ENCODE measurements at places on chromosomes 1 and 21.

GRCh38 chr1:197577580-197577979 lies 197.7 kb downstream of the DENND1B start:
- DNase-seq = no peak

DNA sequence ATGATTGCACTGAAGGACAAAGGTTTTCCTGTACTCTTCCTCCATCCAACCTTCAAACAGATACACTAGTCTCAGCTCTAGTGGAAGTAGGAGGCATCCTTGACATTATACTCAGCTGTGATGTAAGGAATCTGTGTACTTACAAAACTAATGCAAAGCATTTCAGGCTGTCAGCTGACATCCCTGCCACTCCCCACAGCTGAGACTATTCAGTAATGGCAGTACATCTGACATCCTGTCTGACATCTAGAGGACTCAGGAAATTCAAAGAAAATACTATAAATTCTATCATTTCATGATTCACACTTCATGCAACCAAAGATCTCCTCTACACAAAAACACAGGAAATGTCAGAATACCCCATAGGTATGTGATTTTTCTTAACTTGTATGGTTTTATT lies 325.8 kb downstream of the SMYD3 start:
- no peak for DNase-seq

DNA sequence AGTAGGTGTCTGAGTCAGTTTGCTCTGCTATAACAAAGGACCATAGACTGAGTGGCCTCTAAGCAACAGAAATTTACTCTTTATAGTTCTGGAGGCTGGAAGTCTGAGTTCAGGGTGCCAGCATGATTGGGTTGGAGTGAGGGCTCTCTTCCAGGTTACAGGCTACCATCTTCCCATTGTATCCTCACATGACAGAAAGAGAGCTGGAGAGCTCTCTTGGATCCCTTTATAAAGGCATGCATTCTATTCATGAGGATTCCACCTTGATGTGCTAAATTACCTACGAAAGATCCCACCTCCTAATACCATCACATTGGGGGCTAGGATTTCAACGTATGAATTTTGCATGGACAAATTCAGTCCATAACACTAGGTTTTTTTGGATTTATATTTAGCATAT lies 79.6 kb downstream of the LTN1 start:
- DNase-seq = no peak

DNA sequence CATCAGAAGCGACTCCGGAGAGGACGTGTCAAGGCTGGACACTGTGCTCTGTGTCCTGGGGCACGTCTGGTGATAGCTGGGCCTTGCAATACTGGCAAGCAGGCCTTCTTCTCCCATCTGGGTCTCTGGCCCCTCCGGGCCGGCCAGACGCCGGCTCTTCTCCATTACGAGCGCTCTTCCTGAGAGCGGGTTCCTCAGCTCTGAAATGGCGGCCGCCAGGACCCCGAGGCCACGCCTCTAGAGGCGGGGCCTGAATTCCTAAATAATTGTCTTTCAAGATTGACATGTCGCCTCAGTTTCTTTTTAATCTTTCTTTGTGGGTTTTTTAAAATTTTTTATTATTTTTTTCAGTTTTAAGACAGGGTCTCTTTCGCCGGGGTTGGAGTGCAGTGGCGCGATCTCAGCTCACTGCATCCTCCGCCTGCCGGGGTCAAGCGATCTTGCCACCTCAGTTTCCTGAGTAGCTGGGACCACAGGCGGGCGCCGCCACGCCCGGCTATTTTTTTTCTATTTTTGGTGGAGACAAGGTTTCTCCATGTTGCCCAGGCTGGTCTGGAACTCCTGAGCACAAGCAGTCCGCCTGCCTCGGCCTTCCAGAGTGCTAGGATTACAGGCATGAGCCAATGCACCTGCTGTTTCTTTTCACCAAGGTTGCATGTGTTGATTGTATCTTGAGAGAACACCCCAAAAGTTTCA lies 9.2 kb downstream of the RNF2 start:
- DNase-seq = no peak

- DNase-seq = no peak
These were observed 34.3 kb downstream of the PCNX2 start for GRCh38 chr1:233261206-233261605.

- DNase-seq = no peak
These were observed 93.9 kb upstream of the ADGRL2 start for GRCh38 chr1:81706650-81707435.

GRCh38 chr1:218250492-218250891 lies 34.6 kb upstream of the RRP15 start:
- no peak for DNase-seq

GRCh38 chr1:112743174-112744008 lies 28.3 kb upstream of the PPM1J start:
- DNase-seq = no peak

- no peak for DNase-seq
These were observed 25.5 kb downstream of the CDC14A start for GRCh38 chr1:100377590-100378361.

- DNase-seq = no peak
These were observed 25.0 kb downstream of the LRRC8C start for GRCh38 chr1:89657886-89658285.

DNA sequence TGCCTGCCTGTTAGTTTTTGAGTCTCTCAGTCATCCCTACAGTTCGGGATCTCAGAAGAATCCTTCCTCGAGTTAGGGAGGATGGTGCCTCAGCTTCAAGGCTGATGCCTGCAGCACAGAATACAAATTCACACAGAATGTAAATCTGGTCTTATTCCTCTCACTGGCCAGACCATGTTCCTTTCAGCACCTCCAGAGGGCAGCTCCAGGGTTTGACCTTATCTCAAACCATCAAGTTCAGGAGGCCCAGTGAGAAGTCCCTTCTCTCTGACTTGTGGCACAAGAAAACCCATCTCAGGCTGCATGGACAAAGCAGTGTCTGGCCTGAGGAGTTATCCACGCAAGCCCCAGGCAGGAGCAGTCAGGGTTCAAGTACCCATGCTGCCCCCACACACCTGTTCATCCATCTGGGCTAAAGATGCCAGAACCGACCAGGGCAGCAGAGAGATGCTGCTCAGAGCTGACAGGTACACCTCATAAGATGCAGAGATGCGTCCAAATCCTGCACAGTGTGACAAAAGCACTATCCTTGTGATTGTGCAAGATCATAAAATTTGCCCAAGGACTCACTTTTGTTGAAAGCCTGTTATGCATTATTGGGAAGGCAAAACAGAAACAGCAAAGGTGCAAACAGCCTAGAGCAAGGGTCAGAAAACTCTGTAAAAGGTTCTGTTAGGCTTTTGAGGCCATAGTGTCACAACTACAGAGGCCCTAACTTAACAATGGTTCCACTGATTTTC lies 49.8 kb downstream of the BCAR3 start:
- no peak for DNase-seq

- no peak for DNase-seq
These were observed 1467.0 kb upstream of the B3GALT2 start for GRCh38 chr1:194653385-194653784.

GRCh38 chr1:170495006-170495405 lies 37.0 kb upstream of the GORAB start:
- no peak for DNase-seq

- no peak for DNase-seq
These were observed 14.3 kb upstream of the LRRC53 start for GRCh38 chr1:74526708-74527107.

- DNase-seq = peak; percentile 13
These were observed 10.9 kb downstream of the MORC3 start for GRCh38 chr21:36330904-36331303.

DNA sequence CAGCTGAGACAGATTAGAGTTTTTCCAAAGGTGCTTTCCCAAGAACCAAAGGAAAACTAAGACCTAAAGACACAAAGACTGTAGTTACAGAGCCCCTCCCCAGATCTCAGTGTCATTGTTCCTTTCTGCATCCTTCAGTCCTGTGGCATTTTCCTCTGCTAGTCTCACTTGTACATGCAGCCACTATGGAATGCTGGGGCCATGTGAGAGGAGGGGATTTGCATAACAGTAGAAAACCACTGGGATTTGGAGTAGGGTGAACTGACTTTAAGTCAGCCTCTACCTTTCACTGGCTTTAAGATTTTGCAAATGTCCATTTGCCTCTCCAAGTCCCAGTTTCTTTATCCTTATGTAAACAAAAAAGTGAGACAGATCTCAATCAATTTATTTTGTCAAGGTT lies 119.4 kb upstream of the F3 start:
- no peak for DNase-seq

GRCh38 chr1:47013293-47013692 lies 10.2 kb upstream of the CYP4X1 start:
- no peak for DNase-seq

DNA sequence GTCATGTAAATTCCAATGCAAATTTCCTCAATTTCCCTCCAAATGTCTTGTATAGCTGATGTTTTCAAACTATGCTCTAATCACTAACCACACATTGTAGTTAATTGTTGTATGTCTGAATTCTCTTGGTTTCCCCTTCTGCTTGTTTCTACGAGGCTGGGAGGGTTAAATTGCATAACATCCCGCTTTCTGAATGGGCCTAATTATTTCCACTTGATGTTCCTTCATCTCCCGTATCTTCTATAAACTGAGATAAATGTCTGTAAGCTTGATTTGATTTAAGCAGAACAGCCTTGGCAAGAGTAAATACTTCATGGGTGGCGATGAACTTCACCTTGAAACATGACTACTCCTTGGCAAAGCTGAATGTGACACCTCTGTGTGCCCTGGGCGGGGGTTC lies 72.2 kb downstream of the SERINC2 start:
- no peak for DNase-seq

DNA sequence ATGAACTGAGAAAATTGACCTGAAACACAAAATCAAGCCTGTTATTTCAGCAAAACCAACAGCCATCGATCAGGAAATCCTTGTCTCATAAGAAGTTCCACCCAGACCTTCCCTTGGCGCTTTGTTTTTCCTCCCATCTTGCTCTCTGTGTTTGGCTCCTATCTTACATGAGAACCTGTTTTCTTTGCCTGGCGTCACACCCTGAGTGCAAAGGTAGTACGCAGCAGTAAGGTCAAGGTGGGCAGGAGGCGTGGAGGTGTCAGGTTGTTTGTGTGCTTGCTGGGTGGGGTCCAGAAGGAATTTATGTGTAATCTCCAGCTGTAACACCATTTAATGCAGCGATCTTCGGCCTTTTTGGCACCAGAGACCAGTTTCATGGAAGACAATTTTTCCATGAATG lies 50.5 kb downstream of the C1orf21 start:
- no peak for DNase-seq

DNA sequence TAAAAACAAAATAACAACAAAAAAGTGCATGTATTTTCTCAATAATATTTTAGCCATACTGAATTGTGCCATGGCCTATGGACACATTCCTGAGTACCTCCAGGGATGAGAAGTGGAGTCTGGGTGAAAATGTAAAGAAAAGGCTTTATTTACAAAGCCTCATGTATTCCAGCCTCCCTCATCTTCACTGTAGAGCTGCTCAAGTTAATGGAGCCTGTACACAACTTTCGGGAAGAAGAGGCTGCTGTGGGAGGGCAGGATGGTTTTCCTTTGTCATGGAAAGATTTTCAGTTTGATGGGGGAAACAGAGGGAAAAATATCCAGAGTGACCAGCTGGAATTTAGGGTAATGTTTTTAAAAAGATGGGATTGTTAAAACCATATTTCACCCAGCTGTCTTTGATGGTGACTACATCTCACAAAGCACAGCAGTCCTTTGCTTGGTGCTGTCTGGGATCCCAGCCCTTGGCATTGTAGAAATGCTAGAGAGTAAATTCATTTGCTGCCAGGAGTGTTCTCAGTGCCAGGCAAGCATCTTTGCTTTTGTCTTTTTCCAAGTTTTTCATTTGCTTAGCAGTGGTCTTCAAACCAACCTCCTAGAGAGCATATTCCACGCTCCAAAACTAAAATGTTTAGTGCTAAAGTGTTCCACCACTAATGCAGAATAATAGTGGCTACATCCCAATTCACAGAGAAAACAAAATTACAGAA lies 54.9 kb downstream of the DPT start:
- DNase-seq = no peak

- DNase-seq = no peak
These were observed 27.0 kb upstream of the ZFP69B start for GRCh38 chr1:40423264-40423642.

- DNase-seq = no peak
These were observed 69.0 kb downstream of the DHRS3 start for GRCh38 chr1:12548973-12549459.

GRCh38 chr21:26946744-26947446 lies 20.0 kb downstream of the ADAMTS5 start:
- DNase-seq = no peak

DNA sequence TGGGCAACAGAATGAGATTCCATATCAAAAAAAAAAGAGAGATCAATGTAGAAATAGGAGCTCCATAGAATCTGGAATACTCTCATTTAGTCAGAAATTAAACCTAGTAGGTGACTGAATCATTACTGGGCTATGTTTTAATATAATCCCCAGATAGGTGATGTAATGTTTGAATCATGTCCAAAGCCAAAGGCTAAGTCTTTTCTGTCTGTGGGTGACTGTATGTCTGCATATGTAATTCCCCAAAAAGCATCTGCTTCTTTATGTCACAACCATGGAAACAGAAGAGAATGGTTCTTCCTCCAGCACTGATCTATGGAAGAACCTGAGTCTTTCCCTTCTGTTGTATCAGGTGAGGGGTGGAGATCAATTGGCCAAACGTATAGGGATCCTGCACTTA lies 5.8 kb downstream of the LAMC2 start:
- no peak for DNase-seq

- DNase-seq = no peak
These were observed 671.7 kb upstream of the PTBP2 start for GRCh38 chr1:96049759-96050409.

DNA sequence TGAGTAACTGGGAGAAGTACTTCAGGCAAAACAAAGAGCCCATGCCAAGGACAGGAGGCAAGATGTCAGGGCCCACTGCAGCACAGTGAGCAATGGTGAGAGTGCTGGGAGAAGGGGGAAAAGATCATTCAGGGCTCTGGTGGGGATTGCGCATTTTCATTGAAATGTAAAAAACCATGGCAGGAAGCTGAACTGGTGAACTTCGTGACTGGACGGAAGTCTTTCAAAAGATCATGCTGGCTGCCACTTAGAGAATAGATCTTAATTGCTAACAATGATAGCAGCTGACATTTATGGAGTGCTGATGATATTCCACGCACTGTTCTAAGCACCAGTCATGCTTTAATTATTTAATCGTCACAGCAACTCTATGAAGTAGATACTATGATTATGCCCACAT lies 107.0 kb downstream of the TGFBR3 start:
- no peak for DNase-seq

GRCh38 chr1:210908791-210909190 lies 225.2 kb downstream of the KCNH1 start:
- DNase-seq = no peak

GRCh38 chr1:31712630-31713029 lies 8.8 kb upstream of the COL16A1 start:
- no peak for DNase-seq

GRCh38 chr1:201982082-201982622 lies 296 bp upstream of the RNPEP start:
- DNase-seq = no peak

- no peak for DNase-seq
These were observed 25.6 kb upstream of the SLC30A1 start for GRCh38 chr1:211604548-211604947.

- DNase-seq = no peak
These were observed 39.5 kb upstream of the SGIP1 start for GRCh38 chr1:66494482-66494881.
